ENCODE measurements at places on chromosomes 11 and 22.

DNA sequence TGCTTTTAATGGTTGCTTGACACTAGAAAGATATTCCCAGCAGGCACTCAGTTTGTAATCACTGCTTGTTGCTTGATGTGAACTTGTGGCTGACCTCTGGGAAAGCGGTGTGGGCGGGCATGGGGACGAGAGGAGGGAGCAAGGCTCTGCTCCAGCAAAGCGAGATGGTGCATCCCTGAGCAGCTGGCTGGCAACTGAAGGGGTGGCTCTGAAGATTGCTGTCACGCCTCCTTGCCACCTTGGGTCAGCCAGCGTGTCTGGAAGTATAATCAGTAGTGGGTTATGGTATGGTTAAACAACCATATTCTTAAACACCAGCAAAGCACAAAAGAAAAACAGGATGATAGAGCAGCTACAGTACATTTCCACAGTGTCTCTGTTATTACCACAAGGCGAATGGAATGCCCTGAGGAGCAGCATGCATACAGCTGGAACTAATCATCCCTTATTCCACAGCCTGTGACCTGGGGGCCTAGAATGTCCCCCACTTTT is 124.5 kb downstream of the TRIM44 start:
- DNase-seq = no peak

- DNase-seq = no peak
Measured at GRCh38 chr22:25059438-25059837, 106.9 kb downstream of the KIAA1671 start.

- DNase-seq = no peak
Measured at GRCh38 chr22:37234736-37235711, 9.0 kb downstream of the RAC2 start.

GRCh38 chr11:18321578-18321968 is 367 bp downstream of the HPS5 start:
- DNase-seq = no peak

DNA sequence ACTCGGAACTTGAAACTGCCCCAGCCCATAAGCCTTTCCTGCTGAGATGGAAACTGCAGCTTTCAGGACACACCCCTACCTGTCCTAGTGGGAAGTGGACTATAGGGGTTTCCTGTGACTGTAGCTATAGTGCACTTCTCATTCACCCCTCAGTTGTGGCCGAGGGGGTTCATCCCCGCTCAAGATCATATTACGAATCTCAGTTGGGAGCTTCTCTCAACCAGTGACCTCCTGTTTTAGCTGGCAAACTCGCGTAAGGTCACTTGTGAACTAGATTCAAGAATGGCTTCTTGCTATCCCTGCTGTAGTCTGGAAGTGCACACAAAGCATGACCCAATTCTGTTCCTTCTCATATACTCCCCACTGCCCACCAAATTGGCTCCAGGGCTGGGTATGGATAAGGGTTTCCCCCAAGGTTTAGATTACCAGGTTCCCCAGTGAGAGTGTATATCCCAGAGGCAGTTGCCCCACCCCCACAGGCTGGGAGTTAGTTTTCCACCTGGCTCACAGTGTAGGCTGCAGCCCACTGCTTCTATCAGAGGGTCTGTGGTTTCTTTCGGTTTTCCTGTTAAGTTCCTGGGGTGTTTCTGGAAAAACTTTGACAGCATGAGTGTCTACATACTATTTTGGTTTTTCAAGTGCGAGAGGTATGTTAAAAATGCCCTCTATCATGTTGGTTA is 812.9 kb downstream of the JRKL start:
- DNase-seq = no peak

DNA sequence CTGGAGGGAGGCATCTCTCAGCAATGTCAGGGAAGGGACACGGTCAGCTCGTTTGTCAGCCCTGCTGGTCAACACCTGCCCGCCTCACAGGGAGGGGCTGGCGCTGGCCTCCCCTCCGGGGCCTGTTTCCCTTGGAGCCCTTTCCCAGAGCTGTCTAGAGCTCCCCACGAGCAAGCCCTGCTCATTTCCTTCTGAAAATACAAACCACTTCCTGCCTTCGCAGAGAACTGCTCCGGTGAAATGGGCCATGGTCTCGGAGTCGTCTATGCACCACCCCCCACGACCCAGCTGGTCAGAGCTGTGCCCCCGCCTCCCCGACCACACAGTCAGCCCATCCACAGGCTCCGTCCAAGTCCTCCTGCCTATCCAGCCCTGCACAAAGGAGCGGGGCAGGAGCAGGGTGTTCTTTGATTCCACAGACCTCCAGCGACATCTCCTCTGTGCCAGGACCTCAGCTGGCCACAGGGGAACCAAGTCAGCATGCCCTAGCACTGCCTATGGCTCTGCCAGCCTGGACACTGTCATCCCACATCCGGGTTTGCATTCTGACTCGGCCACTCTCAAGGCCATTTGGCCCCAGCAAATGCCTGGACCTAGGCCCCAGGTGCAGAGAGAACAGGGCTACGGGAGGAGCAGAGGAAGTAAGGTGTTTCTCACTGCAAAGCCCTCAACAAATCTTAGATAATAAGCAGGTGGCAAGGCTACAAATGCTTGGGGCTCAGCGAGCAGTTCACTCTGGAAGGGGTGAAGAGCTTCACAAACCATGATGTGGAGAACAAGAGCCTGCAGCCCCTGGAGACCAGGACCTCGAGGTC is 82.1 kb upstream of the WNT11 start:
- no peak for DNase-seq

- DNase-seq = no peak
Measured at GRCh38 chr11:11789735-11790369, 51.9 kb upstream of the USP47 start.

GRCh38 chr11:17639781-17640180 is 79.6 kb upstream of the MYOD1 start:
- no peak for DNase-seq

- DNase-seq = no peak
Measured at GRCh38 chr11:45096636-45097035, 49.8 kb upstream of the PRDM11 start.

DNA sequence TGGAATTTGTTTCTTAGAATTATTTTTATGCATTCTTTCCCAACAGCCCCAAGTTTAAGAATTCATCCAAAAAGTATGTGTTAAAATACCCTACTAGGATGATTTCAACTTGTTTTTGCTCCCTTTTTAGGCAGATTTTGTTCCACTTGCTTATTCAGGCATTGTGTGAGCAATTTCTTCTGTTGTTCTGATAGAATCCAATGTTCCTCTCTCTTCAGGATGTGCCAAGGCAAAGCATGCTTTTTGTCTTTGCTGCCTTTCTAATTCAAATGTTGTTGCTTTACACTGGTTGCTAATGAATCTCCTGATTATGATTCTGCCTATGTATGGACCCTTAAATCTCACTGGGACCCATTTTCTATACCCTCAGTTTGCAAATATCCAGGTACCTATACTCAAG is 131.2 kb upstream of the ARHGAP42 start:
- DNase-seq = no peak

All from activated CD4-positive, alpha-beta T cell treated with anti-CD3 and anti-CD28 coated beads, Interleukin-2, amount 50 U/mL, for 24 hours (primary cell).